ENCODE measurements at places on chromosomes 2 and 18.

DNA sequence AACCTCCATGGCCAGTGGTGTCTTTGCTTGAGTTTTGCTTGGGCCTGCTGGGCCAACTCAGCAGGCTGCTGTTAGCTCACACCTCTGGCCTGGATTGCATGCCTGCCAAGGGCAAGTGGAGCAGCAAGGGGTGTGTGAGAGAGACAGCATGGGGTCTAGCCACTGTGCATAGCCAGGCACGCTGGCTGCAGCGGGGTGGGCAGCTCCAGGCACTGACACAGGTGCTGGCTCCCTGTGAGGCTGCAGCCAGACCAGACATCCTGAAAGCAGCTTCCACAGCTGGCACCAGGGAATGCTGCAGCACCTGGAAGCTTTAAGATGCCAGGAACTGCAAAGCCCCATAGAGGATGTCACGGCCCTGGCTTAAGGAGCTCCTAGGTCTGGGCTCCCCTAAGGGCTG is 376.4 kb upstream of the VWC2L start:
- no peak for DNase-seq

GRCh38 chr18:3179430-3180089 is 40.2 kb downstream of the MYOM1 start:
- no peak for DNase-seq

DNA sequence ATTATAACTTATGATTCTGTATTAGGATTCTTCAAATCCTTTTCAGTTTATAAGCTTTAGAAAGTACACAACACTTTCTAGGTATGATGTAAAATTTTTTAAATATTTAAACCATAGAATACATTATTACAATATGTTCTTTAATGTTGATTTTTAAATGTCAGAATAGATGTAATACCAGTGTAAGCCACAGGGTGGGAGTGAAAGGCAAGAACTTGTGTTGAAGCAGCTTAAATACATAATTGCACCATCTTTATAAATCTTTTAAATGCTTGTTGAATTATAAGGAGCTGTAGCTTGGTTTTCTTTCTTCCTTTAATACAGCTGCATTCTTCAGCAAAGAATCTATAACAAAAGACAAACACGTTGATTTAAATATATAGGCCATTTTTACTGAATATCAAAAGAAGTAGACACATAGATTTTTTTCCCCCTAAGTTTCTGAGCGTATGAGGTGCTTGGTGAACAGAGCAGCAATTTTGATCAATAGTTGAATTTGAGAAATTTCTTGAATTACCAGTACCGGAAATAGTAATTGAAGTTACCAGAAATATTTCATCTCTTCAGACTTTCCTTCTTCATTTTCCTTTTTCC is 63.0 kb downstream of the TANK start:
- DNase-seq = no peak

GRCh38 chr2:47237375-47238334 is 82.5 kb upstream of the STPG4 start:
- DNase-seq = no peak

- no peak for DNase-seq
Observed at GRCh38 chr18:48922801-48923730, 27.7 kb downstream of the SMAD7 start.

DNA sequence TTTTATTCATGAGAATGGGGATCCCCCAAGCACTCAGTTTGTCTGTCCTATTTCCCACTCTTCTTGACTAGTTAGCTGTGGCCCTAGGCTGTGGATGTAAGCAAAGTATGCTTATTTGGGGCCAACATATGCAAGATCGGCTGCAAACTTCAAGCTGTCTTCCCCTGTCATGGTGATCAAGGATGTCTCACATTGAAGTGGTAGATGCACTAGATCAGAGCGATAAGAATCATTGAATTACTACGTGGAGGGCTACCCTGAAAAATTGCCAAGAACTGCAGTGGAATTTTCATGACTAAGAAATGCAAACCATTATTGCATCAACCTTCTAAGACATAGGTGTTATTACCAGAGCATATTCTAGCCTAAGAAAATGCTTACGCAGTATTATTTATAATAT is 527.4 kb downstream of the RNF144A start:
- DNase-seq = no peak

GRCh38 chr2:198146346-198146940 is 342.1 kb downstream of the PLCL1 start:
- no peak for DNase-seq

Data from esophagus squamous epithelium (tissue), 5 donors.